HCT116 (cell line): ENCODE measurements at places on chromosomes 11 and 22.
A peak's percentile ranks its signal among the peaks of the same experiment; 100 is the strongest.

DNA sequence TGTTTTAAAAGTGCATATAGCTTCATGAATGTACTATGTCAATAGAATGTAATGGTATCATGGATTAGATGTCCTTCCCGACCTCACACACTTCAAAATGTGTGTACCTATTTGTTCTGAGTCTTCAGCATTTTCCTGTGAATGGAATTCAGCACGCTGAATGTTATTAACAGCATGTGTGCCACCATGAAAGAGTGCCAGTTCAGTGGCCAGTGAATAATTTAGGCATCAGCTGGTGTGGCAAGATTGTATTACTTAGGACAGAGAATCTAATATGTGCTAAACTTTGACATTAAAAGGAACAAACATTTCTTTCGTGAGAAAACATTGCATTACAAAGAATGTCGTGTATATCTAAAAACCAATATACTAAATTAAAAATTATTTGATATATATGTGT, 46.4 kb downstream of the HIPK3 start:
- no peak for DNase-seq

DNA sequence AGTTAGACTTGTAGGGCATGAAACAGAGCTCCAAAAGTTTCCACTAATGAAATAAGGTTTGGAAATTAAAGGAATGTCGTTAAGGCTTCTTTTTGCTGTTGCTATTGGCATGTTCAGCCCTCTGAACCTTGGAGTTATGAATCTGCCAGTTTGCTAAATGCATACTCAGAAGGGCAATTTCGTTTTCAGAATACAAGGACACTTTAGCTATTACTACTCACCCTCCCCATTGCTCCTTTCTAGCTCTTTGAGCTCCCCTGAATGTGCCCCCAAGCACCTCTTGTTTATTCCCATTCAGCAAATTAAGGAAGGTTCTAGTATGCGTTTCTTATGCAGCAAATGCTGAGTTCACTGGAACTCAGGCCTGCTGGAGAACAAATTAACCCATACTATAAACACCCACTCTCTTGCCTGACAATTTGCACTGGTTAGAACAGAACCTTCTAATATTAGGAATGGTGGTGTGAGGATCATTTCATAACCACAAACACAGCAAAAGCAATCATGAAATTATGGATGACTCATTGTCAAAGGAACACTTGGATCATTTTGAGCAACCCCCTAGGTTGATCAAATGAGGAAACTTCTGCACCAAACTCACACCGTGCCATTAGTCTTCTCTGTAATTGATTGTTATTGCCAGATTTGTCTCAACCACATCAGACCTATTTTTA, 26.2 kb upstream of the LIN7C start:
- DNase-seq = no peak

GRCh38 chr11:66150725-66151124, 80.7 kb downstream of the PACS1 start:
- DNase-seq = no peak

- DNase-seq = no peak
Observed at GRCh38 chr11:20599221-20600019, at the start of gene SLC6A5. SLC6A5 (plus strand) TSS chr11:20599608; CDS start chr11:20599673, 65 bp downstream.

- DNase-seq = peak; percentile 67
Observed at GRCh38 chr11:93842461-93842860, 8.0 kb downstream of the VSTM5 start.

DNA sequence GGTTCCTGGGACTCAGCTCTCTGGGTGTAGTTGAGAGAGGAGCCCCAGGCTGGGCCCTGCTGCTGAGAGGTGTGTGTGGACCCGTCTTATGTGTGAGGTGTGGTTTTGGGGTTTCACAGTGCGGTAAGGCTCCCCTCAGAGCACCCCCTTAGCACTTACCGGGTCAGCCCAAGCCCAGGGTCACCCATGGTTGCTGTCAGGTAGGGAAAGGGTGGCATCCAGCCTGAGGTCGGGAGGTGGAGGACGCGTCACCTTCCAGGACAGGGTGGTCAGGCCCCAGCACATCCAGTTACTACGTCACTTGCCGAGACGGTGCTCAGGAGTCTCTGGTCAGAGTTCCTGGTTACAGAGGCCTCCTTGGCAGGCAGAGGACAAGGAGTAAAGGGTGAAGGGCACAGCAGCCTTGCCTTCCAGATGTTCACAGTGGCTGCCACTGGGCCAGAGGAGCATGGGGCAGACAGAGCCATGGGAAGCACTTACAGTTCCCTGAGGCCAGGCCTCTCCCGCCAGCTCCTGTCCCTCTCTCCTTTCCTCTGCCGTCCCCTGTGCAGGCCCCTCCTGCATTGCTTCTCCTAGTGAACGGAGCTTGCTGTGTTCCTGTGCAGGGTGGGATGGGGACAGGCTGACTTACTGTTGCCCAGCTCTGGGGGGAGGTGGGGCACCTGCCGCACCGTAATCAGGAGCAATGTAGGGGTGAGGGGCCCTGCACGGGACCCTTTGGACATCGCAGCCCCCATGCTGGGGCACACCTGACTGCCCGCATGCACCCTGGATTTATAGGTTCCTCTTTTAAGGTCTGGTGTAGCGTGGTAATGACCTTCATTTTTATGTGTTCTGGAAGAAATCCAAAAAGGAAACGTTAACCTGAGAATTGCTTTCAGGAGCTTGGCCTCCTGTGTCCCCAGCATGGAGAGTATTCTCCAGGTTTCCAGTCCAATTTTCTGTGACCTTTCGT, 285.9 kb downstream of the TBC1D22A start:
- no peak for DNase-seq

DNA sequence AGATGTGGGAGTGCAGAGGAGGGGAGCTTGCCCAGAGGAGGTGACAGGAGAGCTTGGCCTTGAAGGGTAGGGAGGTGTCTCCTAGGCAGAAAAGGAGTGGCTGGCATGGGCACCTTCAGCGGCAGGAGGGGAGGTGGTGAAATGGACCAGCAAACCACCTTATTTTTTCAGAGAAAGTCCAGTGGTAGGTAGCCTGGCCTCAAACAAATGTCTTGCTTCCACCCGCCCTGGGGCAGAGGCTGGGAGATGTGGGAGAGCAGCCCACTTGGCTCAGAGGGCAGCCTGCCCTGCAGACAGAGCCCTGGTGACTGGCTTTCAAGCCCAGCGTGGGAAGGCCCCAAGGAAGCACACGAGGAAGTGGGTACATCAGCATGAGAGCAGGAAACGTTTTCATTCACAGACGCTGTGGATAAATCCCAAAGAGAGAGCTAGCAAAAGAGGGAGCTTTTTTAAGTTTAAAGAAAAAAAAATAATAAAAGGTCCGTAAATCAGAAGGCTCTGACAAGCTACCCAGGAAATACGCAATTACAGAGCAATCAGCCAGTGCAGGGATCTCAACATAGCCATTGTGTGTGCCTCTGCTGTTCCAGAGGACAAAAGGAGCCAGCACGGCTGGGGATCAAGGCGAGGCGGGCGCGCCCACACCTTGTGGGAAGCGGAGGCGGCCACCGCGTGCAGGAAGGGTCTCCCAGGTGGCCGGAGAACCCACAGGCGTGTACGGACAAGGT, 238.7 kb upstream of the PLET1 start:
- no peak for DNase-seq

- DNase-seq = no peak
Observed at GRCh38 chr11:14331476-14332136, 27.4 kb downstream of the RRAS2 start.

DNA sequence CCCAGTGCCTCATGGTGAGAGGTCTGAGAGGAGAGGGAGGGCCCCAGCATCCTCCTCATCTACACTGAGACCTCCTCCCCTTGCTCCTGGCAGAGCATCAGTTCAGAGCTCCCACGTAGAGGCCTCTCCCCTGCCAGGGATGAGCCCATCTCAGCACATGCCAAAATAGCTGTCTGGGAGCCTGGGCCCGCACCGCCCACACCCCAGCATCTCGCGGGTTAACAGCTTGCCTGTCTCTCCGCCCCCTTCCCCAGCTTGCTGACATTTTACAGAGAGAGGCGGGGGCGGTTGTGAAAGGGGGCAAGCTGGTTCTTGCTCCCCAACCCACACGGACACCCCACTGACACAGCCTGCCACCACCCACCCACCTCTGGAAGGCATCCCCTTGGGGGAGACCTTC, 6.4 kb downstream of the DGKZ start:
- DNase-seq = no peak

- DNase-seq = no peak
Observed at GRCh38 chr22:28175730-28176492, 256.9 kb upstream of the PITPNB start.

- no peak for DNase-seq
Observed at GRCh38 chr11:86444981-86445380, 70.3 kb downstream of the CCDC81 start.

GRCh38 chr11:107183953-107184352, 165.7 kb upstream of the GUCY1A2 start:
- DNase-seq = no peak

- no peak for DNase-seq
Observed at GRCh38 chr22:31250740-31251600, 38.9 kb downstream of the LIMK2 start.

- no peak for DNase-seq
Observed at GRCh38 chr11:69593851-69594250, 47.1 kb upstream of the CCND1 start.

GRCh38 chr11:119626197-119626841, 102.7 kb downstream of the NECTIN1 start:
- no peak for DNase-seq

DNA sequence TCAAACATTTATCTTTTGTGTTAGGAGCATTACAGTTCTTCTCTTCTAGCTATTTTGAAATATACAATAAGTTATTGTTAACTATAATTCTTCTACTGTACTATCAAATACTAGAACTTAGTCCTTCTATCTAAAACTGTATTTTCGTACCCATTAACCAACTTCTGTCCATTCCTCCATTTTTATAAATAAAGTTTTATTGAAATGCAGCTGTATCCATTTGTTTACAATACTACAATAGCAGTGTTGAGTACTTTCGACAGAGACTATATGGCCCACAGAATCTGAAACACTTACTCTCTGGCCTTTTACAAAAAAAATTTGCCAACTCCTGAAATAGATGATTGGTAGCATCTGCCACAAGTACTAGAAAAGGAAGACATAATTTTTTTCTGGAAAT, 4.7 kb upstream of the SLC35C1 start:
- no peak for DNase-seq

GRCh38 chr11:35178873-35179272, 39.9 kb downstream of the CD44 start:
- no peak for DNase-seq

- DNase-seq = no peak
Observed at GRCh38 chr11:116478205-116478604, 294.6 kb downstream of the BUD13 start.

- DNase-seq = no peak
Observed at GRCh38 chr11:93031386-93031785, 61.9 kb downstream of the MTNR1B start.

DNA sequence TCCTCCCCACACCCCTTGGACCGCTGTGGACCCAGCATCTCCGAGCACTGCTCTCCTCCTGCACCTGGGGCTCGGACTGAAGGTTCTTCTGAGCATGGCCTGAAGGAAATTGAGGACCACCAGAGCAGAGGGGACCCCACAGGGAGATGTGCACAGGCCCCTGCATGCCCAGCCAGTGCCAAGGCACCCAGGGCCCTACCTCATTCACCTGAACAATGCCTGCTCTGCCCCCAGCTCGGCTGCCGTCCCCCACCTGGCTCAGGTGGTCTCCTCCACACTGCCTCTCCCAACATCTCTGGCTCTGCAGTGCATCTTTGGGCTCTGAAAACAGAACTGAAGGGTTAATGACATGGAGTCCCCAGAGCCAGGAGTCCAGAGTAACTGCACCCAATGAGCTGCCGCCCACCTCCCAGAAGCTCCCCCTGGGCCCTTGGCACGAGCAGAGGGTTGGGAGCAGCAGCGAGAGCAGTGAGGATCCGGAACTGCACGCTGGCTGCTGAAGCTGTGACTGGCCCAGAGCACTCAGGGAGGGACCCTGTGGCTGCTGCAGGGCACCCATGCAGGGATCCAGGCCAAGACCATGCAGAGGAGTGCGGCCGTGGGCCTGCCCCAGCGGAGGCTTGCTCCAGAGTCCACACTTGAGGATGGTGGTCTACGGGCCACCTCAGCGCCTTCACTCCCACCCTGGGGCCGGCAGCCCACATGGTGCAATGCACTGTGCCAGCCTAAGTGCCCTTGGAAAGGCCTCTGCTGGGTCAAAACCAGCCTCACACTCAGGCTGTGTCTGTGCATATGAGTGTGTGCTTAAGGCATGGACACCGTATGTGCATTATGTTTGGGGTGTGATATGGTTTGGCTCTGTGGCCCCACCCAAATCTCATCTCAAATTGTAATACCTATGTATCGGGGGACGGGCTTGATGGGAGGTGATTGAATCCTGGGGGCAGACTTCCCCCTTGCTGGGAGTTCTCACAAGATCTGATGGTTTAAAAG, 686.1 kb downstream of the TBC1D22A start:
- no peak for DNase-seq

DNA sequence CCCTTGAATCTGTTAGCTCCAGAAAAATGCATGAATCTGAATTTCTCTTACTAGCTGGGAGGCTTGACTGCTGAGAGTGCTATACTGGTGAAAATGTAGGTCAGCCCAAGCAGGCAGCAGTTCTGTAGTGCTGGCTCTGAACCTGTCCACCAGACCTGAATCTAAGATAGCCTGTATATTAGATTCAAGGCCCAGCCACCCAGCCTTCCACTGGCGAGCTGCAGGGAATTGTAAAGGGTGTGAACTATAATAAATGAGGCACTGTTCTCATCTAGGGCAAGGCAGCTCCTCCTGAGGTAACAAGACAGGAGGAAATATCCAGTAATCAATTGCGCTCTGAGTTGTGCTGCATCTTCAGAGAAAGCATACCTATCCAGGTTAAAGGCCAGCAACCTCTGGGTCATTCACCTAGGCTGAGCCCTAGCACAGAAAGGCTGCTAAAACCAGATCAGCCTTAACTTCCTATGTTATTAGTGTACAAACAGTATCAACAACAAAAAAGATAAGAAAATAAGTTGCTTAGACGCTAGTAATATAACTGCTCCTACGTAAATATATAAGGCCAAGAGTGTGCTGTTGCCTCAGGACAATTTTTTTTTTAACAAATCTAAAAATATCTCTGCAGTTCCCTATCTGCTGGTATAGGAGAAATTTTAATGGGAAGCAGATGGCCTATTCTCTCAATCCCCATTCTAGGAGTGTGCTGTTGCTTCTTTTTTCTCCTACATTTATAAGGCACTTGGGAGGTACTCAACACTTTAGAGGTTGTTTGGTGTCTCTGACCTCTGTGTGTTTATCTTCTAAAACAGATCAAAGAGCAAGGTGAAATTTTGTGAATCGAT, 63.0 kb downstream of the RELT start:
- no peak for DNase-seq

GRCh38 chr22:48118654-48119053, 1356.2 kb downstream of the TBC1D22A start:
- no peak for DNase-seq

DNA sequence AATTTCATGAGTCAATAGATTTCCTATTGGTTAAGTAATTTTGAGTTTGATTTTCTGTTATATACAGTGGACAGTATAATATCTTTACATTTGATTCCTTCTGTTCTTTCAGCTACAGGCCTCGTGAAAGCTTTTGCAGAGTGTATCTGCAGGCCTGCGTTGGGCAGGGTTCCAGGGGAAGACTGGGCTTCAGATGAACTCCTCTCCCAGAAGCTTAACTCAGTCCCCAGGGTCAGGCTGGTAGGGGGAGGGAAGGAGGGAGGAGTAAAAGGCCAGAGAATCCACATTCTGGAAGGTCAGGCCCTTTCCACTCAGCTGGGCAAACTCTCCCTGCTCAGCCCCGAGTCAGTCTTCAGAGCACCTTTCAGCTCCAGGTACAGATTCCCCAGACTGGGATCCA, 100.4 kb upstream of the NECTIN1 start:
- no peak for DNase-seq
